ENCODE measurements at places on chromosomes 12 and 14.

DNA sequence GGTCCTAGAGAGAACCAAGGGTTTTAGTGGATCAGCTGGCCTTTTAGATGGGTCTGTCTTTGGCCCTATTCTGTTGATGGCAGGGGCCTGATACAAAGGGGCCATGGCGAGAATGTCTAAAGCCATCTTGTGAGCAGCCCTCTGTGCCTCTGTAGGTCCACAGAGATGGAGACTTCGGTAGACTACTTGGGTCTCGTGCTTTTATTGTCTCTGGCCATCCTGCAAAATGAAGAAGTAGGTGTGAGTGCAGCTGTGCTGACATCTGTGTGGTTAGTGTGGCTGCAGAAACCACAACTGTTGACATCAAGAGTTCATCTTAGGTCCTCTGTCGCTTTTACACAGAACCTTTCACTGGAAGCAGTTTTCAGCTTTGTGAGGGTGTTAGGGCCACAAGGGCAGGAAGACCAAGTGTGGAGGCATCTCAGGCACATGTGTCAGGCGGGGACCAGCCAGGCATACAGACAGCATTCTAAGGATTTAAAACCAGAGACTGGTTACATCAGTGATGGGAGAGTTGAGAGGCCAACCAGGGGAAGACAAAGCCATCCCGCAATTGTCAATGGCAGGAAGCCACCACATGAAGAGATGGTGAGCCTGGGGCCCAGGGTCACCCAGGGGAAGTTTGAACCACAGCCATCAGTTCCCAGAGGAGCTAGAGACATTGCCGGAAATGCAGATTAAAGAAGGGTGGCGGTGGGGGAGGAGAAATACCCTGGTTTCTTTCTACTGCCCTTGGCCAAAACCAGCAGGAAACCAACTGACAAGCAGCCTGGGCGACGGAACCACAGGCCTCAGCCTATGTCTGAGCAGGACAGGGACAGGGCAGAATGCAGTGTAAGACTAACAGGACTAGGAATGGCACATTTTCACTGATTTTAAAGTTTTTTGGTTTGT lies 13.0 kb upstream of the TPCN1 start:
- DNase-seq = peak; percentile 71

- DNase-seq = no peak
Measured at GRCh38 chr14:70882776-70883492, 24.3 kb upstream of the PCNX1 start.

GRCh38 chr14:57244106-57244505 lies 24.6 kb downstream of the EXOC5 start:
- DNase-seq = no peak

- DNase-seq = no peak
Measured at GRCh38 chr12:65415826-65416225, 137.3 kb downstream of the MSRB3 start.

DNA sequence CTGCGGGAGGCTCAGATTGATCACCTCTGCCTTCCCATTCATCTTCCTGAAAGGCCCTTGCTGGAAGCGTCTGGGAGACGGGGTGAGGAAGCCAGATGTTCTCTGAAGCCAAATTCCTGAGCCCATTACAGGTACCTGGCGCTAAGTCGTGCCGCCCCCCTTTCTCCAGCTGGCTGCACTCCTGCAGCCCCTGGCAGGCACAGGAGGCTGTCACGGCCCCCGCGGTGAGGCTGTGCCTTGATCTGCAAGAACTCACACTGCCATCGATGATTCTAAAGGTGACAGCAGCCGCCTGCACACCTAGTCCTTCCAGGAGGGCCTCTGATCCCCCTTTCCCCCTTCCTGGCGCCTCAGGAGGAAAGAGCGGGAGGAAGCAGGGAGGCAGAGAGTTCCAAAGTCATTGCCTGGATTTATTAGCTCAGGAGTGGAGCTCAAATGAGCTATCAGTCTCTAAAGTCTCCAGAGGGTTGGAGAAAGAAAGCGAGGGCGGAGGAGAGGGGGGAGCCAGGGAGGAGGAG lies 106.9 kb downstream of the RFLNA start:
- no peak for DNase-seq

- no peak for DNase-seq
Measured at GRCh38 chr14:31138301-31138700, 69.3 kb downstream of the HECTD1 start.

Measured in activated naive CD8-positive, alpha-beta T cell treated with anti-CD3 and anti-CD28 coated beads for 36 hours (primary cell).